ENCODE measurements at places on chromosomes 16 and 17.

GRCh38 chr17:35607239-35607847 lies 20.2 kb downstream of the AP2B1 start:
- DNase-seq, result no peak

- DNase-seq, result no peak
Measured at GRCh38 chr17:80485846-80486245, 9.4 kb upstream of the NPTX1 start.

DNA sequence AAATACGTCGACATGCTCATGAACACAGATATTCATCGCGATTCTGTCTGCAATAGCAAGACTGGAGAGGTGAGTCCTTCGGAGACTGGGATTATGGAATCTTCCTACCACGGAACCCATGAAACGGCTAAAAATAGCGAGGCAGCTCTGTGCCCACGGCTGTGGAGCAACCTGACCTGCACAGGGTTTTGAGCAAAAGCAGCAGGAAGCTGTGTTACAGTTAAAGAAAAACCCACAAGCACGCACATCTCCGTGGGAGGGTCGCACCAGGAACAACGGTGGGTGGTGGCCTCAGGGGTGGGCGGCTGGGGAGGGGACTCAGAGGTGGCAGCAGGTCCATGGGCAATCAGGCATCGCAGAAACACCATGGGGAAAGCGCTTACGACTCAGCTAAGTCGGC lies 24.8 kb downstream of the SLC38A10 start:
- no peak for DNase-seq

DNA sequence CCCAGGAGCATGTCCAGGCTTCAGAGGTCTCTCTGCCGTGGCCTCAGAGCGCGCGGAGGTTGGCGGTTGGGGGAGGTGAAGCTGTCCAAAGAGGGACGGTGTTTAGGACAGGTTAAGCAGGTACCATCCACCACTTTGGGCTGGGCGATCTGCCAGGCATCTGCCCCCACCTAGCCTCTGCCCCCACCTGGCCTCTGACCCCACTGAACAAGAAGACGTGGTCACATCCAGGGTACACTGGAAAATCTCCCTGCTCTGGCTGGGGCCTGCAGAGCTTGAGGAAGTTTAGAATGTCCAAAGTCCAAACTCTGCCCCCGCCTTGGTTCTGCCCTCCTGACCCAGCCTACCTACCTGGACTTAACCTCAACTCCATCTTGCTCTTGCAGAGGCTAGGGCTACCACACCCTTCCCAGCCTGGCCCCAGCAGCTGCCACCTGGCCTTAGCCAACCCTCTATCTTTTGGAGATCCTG lies 1.6 kb downstream of the ITGA3 start:
- DNase-seq, result no peak

- DNase-seq, result peak; percentile 22
Measured at GRCh38 chr16:69848637-69849545, 86.8 kb downstream of the WWP2 start.

- DNase-seq, result peak; percentile 57
Measured at GRCh38 chr16:53743149-53743566, 39.2 kb downstream of the FTO start.

DNA sequence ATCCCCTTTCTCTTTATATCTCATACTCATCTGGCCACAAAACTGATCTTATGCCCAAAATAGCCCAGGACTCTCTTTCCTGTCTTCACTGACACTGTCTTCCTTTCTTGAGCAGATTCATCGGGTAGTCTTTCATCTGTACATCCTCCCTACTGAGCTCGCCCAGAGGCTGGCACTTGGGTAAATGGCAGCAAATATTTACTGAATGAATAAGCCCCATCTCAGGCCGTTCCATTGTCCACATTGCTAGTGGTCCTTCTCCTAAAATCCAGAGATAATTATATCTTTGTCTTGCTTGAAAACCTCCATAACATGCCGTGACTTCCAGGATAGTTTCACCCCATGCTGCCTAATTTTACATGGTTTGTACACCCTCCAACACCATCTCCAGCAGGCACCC lies 158.1 kb upstream of the SDK2 start:
- no peak for DNase-seq

DNA sequence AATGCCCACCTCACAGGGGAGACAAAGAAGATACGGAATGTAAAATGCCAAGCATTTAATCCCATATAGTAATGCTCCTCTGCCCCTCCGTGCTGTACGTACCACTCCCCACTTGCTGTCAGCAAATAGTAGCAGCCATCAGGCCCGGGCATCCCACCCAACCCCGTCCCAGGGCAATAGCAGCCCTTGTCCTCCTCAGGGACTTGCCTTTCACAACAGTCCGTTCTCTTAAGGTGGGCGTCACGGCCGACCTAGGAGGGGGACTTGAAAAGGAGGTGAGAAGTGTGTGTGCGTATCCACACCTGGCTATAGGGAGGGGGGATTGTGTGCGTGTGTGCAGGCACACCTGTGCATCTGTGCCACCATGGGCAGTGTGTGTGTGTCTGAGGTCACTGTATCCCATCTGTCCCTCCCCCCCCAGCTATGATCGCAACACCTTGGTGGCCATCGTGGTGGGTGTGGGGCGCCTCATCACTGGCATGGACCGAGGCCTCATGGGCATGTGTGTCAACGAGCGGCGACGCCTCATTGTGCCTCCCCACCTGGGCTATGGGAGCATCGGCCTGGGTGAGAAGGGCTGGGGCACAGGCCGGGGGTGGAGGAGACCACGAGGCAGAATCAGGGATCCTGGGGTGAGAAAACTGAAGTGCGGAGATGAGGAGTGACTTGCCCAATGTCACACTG lies 4.0 kb downstream of the FKBP10 start:
- no peak for DNase-seq

- no peak for DNase-seq
Measured at GRCh38 chr16:8768692-8769091, 28.7 kb downstream of the TMEM186 start.

- no peak for DNase-seq
Measured at GRCh38 chr16:79816081-79816497, 215.6 kb upstream of the MAF start.

- no peak for DNase-seq
Measured at GRCh38 chr17:721540-721937, 6.9 kb upstream of the VPS53 start.

DNA sequence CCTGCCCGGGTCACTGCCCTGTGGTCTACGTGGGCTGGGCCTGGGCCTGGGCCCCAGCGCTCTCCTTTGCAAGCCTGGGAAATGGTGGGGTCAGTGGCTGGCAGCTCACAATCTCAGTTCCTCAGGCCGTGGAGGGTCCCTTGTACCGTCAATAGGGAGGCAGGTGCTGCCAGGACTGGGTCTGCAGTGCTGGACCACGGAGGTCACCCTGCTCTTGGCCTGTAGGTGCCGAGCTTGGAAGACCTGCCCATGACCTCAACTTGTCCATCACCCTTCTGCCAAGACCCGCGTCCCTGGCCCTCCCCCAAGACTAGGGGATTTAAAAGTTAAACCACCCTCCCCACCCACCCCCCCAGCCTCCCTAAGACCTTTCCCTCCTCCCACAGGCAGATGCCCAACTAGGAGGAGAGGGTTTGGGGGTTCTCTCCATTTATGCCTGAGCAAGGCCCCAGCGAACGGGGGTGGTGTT lies 2.5 kb downstream of the TBX2 start:
- DNase-seq, result no peak

GRCh38 chr16:48408688-48409087 lies 23.5 kb upstream of the SIAH1 start:
- peak; percentile 29 for DNase-seq

GRCh38 chr16:75486676-75487313 lies 8.4 kb downstream of the CHST6 start:
- DNase-seq, result no peak

DNA sequence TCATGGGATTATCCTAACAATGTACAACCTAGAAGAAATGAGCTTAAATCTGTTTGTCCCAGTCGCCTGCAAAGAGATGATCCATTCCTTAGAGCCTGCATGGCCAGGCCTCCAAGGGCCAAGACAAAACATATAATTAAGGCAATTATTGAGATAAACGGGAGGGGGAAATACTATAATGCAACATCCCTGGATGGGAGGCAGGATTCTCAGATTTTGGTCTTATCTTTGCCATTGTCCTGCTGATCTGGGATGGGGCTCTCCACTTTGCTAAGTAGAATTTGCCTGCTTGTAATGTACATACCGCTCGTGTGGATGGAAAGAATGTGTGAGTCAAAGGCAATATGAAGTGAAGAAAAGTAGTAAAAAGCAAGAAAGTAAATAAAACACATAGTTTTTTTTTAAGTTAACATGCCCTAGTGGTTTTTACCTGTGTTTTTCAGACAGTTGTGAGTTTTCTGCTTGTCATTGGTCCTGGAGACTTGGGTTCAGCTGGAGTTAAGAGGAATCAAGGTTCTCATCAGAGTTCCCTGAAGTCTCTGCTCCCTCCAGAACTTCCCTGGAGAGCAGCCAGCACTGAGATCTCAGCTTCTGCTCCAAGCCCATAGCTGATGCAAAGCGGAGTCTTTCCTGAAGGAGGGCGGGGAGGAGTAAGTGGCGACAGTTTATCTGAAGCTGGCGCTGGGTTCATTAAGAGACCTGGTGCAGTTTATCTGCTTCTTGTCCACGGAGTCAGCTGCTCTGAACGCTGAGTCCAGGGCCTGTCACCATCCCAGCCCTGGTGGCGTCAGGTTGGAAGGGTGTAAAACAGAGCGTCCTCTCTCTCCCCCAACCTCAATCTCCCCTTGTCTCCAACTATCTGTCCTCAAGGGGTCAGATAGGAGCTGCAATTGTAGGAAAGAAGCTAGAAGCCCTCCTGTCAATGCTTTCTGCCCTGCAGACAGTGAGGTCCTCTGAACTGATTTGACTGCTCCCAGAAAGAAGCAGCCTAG lies 30.1 kb downstream of the HOXB1 start:
- DNase-seq, result no peak

DNA sequence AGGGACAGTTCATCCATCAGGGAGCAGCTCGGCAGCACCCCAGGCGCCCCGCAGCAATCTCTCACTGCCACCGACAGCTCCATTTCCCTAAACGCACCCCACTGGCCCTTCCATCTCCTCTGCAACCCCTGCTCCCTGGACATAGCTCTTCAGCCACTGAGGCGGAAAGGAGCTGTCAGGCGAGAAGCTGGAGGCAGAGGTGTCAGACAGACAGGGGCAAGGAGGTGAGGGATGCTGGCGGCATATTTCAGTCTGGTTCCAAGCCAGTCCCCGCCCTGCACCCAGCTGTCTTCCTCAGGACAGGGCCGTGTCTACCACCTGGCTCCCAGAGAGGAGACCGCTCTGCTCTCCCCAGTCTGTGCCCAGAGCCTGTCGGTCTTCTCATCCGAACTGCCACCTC lies 9.7 kb downstream of the ACLY start:
- no peak for DNase-seq

- DNase-seq, result no peak
Measured at GRCh38 chr17:14427900-14428647, 127.2 kb downstream of the HS3ST3B1 start.

DNA sequence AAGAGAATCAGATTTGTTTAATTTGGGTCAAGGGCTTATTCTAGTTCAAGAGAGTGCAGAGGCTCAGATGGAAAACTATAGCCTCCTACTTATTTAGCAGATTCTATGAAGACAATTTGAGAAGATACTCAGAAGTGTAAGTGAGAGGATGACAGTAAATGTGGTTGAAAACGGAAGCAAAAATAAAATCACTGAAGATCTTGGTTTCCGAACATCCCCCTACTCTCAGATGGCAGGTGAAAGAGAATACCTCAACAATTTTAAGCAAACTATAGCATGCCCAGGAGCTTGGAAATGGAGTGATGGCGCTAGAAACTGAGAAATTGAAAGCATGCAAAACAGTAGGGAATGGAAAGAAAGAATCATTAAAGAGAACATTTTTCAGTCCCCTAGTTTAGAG lies 705.5 kb upstream of the CDH8 start:
- no peak for DNase-seq

DNA sequence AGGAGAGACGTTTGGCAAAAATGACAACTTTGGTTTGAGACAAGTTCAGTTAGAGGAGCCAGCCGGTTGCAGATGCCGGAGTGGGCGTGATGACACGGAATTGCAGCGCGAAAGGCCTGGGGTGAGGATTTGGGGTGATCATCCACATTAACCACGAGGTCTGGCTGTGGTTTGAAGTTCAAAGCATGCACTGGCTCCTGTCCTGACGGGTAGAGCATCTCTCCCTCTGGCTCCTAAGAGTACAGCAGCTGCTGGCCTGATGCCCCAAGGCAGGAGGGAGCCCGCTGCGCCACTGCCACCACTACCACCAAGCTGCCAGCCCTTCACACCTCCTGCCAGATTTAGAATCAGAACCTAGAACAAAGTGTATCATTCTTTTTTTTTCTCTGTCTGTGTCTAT lies 3.7 kb downstream of the RHBDL3 start:
- no peak for DNase-seq

- no peak for DNase-seq
Measured at GRCh38 chr16:79409978-79410377, 190.6 kb downstream of the MAF start.

All from ACHN (cell line).